ENCODE measurements at places on chromosomes 5 and 9. TPM values are rescaled to one million over a fixed set of nuclear protein-coding genes. Genes with fewer than 3 reads are reported as not detected.

Gene CDC20B
- not detected for total RNA-seq

Gene PITX1
- total RNA-seq: 31.0 TPM

- DNase-seq: no peak
Measured at GRCh38 chr5:113524927-113525326, 11.4 kb downstream of the YTHDC2 start.

DNA sequence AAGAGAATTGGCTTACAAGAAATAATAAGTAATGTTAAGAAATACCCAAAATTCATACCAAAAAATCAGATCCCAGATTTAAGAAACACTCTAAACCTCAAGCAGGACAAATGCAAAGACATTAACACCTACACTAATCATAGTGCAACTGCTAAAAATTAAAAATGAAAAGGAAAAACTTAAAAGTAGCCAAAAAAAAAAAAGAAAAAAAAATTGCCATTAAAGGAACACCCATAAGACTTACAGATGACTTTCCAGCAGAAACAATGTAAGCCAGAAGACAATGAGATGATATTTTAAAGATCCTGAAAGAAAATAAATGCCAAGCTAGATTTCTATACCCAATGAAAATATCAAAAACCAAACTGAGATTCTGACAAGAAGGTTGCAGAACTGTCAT, 101.5 kb downstream of the DENND1A start:
- DNase-seq: no peak

DNA sequence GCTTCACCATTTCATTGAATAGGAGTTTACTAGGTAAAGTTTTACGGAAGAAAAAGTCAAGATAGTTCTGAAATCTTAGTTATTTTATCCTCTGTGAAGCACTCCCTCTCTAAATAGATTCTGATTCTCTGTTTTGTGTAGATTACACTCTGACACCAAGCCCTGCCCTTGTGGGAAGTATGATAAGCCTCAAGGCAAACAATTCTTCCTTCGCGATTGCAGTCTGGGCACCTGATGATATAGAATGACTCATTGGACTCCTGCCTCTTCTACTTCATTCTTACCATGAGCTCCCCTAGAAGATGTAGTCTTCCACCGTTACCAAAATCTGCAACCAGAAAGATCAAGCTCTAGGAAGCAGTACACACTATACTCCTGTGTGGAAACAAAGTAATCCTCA, 626.9 kb upstream of the PTGER4 start:
- DNase-seq: no peak

DNA sequence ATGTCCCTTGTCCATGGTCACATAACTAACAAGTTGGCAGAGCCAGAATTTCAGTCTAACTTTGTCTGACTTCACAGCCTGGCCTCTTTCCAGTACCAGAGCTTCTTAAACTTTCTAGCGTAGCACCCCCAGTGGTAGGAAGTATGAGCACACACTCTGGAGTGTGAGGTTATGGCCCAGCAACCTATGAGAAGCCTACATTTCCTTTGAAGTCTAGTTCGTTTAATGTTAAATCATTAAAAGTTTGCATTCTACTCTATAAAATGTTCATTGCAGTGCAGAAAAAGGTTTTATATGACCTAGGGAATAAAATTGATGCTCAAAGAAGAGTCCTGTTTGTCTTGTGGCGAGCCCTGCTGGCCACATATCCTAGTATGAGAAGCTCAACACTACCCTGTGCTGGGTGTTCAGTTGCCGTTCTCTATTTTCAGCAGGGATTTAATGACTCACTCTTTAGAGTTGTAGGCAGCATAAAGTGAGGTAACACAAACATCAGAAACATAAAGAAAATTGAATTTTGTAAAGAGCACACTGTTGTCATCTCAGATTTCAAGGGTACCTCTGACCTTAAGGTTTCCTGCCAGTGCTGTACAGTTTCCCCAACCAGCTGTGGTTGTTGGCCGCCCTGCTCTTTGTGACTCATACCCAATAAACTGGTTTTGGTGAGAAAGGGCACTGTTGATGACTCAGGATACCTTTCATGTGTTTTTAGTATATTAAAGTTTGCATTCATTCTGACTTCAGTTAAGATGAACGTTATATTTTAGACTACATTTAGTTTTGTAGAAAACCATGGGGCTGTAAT, 14.3 kb downstream of the MCCC2 start:
- DNase-seq: peak; percentile 95

- no peak for DNase-seq
Measured at GRCh38 chr5:67957374-67957773, 258.2 kb upstream of the PIK3R1 start.

- DNase-seq: no peak
Measured at GRCh38 chr5:92041206-92041605, 658.1 kb upstream of the ARRDC3 start.

Data from HCT116 (cell line).